NCI-H510A treated with DMSO at 0.1 percent for 48 hours (cell line): ENCODE measurements at places on chromosomes 12 and 14.

GRCh38 chr14:89621791-89622638 lies 205.0 kb upstream of the FOXN3 start:
- DNase-seq: no peak

- no peak for DNase-seq
Observed at GRCh38 chr12:47777741-47778558, 4.9 kb downstream of the SLC48A1 start.

- peak; percentile 16 for DNase-seq
Observed at GRCh38 chr12:25689996-25690501, 137.0 kb upstream of the LMNTD1 start.

- no peak for DNase-seq
Observed at GRCh38 chr14:92751819-92752218, 3.4 kb upstream of the LGMN start.

DNA sequence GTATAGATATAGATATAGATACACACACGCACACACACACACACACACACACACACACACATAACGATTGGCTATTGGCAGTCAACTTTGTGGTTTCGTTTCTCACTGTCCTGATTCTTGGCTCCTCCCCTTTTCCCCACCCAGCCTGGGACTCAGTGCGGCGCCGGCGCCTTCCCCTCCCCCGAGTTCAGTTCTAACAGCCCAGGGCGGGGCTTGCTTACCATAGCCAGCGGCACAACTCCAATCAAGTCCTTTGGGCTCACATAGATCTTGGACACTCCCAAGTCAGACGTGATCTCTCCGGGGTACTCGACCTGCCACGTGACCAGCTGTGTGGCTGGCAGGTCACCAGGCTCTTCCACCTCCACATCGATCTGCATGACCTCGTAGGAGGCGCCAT lies 484.1 kb downstream of the GLT1D1 start:
- no peak for DNase-seq
